Hippocampal formation (tissue), 2 donors: ENCODE measurements at places on chromosomes 6 and 20.

- peak; percentile 10 for DNase-seq
Observed at GRCh38 chr20:35616465-35617396, 1.1 kb downstream of the SPAG4 start.

- no peak for DNase-seq
Observed at GRCh38 chr20:50598074-50598473, 87.9 kb downstream of the PTPN1 start.

GRCh38 chr6:1390946-1391799, 1.8 kb downstream of the FOXF2 start:
- no peak for DNase-seq

DNA sequence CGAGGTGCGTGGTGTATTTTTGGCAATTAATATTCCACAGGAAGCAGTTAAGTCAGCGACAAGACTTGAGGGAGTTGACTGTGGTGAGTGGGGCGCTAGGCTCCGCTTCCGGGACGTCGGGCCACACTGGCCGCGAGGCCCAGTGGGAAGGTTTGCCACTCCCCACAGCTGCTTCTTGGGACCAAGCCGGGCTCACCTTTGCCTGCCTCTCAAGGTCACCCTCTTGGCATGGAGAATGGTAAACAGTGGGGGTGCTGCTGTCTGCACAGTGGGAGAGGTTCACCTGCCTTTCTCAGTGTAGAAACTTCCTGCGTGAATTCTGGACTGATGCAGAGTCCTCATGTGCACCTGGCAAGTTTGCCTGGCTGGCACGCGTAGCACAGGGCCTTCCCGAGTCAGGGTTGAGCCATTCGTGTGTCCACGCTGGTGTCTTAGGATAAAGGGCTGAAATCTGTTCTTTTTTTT, 6.4 kb downstream of the OSBPL2 start:
- no peak for DNase-seq

- DNase-seq: no peak
Observed at GRCh38 chr6:126831461-126831860, 287.0 kb upstream of the RSPO3 start.

DNA sequence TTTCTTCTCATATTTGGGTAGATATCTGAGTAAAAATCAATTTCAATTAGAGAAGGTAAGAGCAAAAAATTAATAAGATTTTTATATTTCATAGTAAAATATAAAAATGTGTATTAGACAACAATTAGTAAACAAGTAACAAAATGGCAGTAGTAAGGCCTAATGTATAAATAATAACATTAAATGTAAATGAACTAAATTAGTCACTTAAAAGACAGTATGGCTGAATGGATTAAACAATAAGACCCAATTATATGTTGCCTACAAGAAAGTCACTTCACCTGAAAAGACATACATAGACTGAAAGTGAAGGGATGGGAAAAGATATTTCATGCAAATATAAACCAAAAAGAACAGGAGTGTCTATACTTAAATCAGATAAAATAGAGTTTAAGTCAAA, 147.6 kb downstream of the TRMT11 start:
- no peak for DNase-seq

GRCh38 chr20:51305316-51306052, 237.0 kb downstream of the NFATC2 start:
- no peak for DNase-seq

- DNase-seq: no peak
Observed at GRCh38 chr6:114087496-114087895, 116.5 kb upstream of the HDAC2 start.

GRCh38 chr6:12535586-12536314, 180.8 kb upstream of the PHACTR1 start:
- DNase-seq: no peak

- DNase-seq: no peak
Observed at GRCh38 chr6:170378502-170378901, 71.9 kb downstream of the FAM120B start.

GRCh38 chr6:40999569-40999968, 39.5 kb downstream of the UNC5CL start:
- no peak for DNase-seq

- DNase-seq: no peak
Observed at GRCh38 chr6:20148433-20148832, 63.8 kb downstream of the MBOAT1 start.

- no peak for DNase-seq
Observed at GRCh38 chr6:63673692-63674091, 38.1 kb downstream of the PHF3 start.

DNA sequence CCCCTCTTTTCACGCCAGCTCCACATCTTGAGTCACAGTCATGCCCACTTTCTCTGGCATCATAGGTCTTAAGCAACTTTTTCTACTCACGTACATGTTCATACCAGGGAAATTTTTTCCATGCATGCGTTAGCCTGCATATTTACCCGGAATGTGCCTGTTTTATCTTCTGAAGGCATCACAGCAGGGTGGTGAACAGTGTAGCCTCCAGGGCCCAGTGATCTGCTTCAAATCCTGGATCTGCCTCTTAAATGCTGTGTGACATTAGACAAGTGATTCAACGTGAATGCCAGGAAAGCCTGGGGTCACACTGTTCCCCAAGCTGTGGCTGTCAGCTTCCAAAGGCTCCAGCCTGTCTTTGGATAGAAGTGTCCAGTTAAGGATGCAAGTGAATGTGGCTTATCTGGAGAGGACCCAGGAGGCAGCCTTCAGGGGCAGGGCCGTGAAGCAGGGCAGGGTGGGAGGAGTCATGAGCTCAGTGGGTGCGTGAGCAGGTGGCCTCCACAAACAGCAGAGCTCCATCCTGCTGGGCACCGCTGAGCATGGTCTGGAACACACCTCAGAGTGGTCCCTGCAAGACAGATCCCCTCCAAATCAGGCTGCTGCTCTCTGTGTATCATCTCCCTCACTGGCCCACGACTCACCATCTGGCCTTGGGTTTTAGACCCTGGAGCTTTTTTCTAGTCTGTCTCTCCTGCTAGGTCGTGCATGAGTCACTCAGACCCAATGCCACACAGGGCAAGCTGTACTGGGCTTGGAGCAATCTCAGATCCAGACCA, 30.4 kb upstream of the CD93 start:
- no peak for DNase-seq

DNA sequence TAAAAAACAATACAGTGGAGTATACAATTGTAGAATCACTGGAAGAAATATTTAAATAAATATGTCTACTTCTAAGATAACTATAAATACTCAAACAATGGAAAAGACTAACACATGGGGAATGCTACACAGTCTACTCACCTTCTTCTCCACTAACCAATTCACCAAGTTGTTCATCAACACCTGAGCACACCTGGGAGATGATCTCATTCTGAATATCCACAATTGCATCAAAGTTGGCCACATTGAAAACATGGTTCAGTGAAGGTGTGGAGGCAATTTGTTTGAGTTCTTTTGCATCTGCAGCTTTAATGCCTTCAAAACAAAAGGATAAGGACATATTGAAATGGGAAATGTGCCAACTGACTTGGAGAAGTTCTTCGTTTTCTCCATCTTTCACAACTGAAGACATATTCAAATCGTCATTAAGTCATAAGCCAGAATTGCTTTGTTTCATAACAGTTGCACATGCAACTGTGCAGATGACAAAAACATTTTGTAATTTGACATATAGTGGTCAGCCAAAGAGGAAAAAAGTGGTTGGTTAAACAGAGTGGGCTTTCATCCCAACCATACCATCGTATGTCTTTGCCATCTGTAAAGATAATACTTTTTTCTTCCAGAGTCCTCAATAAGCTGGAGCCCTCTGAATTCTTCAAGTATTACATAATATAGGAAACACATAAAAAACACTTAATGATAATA, 17.5 kb downstream of the COL12A1 start:
- DNase-seq: no peak

- no peak for DNase-seq
Observed at GRCh38 chr6:157956171-157956730, 25.4 kb upstream of the SYNJ2 start.

DNA sequence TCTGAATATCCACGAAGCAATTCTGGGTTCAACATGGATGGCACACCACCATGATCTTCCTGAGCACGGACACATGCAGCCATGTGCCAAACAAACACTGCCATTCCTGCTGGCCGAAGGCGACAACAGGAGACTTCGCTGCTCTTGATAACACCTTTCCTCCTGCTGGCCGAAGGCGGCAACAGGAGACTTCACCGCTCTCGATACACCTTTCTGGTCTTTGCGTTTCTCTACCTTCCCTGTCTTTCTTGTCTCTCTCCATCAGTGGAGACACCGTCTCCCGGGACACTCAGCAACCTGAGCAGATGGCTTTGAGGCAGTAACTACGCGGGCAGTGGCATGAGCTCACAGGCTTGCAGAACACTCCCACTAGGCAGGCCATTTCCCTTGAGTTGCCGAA, 54.9 kb upstream of the MPC1 start:
- DNase-seq: no peak

DNA sequence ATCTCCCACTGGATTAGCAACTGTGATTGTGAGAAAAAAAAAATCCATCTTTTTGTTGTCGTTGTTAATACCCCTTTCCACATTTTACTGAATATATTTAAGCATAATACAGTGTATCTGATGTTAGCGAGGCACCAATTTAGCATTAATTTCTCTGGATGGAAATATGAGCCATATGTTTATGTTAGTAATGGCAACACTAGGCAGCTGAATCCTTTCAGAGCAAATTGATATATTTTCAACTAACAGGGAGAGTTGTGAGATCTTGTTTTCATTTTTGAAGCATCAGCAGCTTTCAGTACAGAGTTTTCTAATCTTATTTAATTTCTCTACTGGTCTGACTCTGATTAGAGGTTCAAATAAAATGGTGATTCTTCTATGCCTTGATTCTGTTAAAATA, 84.8 kb upstream of the HDAC2 start:
- DNase-seq: no peak

DNA sequence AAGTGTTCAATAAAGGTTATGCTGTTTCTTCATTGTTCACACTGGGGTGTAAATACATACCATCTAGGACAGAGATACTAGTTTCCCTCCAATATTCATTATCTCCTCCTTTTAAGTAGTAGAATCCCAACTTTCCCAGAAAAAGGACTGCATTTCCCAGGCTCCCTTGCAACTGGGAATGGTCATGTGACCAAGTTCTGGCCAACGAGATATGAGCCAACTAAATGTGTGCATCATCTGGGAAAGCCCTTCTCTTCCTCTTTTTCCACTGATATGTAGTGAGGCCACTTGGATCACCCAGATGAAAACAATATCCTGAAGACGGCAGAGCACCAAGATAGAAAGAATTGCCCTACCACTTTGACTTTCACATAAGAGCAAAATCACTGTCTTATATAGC, 97.9 kb upstream of the PTPRT start:
- no peak for DNase-seq

- DNase-seq: no peak
Observed at GRCh38 chr6:126015863-126016262, 29.5 kb downstream of the TRMT11 start.

DNA sequence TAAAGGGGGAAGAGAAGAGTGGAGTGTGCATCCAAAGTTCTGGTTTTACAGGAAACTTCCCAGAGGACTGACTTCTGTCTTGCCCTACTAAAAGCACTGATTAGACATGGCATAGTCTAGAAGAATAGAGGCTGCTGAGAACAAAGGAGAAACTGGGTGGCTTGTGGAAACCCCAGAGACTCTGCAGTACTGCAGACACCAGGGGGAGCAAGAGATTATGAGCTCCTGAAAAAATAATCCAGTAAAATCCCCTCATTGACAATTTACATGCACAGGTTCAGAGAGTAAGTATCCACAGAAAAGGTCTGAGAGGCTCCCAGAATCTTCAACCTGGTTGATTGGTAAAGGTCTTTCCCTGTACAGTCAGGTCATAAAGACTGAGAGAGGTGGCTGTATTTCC, 48.7 kb upstream of the CLVS2 start:
- DNase-seq: no peak

GRCh38 chr6:107612762-107613415, 123.0 kb downstream of the SOBP start:
- DNase-seq: no peak

GRCh38 chr6:4908062-4908461, 95.8 kb downstream of the RPP40 start:
- no peak for DNase-seq

- no peak for DNase-seq
Observed at GRCh38 chr6:15312500-15312899, 66.6 kb downstream of the JARID2 start.

DNA sequence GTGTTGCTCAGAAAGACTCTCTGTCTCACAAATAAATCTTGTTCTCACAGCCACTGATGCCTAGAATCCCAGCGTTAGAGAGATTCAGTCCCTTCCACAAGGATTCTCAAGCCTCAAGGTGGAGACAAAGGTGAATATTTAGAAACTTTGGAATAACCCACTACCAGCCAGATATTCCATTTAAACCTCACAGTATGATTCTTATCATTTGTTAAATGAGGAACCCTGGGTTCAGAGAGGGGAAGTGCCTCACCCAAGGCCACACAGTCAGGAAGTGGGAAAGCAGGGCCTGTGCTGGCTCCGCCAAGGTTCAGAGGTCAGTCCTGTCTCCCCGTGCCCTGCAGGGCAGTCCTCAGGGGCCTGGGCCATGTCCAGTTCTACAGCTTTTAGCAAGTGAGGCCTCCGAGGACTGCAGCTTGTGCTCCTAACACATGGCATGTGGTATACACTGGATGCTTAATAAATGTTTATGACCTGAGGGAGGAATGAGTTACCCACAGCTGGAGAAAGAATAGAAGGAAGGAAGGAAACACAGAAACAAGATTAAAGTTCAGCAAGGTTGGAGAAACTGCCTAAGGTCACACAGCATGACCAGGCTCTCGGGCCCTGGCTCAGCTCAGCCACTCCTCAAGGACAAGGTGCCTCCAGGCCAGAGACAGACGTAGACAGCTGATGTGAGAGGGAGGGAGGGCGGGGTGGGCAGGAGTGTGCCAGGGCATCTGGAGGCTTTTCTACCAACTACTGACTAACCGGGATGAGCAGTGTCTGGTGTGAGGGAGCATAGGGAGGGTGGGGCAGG, 3.9 kb upstream of the TGM2 start:
- no peak for DNase-seq

- no peak for DNase-seq
Observed at GRCh38 chr20:48192109-48192508, 406.8 kb upstream of the SULF2 start.

GRCh38 chr20:59207742-59208357, 44.2 kb downstream of the ZNF831 start:
- peak; percentile 41 for DNase-seq

- no peak for DNase-seq
Observed at GRCh38 chr6:152004036-152004566, 196.6 kb downstream of the ESR1 start.

DNA sequence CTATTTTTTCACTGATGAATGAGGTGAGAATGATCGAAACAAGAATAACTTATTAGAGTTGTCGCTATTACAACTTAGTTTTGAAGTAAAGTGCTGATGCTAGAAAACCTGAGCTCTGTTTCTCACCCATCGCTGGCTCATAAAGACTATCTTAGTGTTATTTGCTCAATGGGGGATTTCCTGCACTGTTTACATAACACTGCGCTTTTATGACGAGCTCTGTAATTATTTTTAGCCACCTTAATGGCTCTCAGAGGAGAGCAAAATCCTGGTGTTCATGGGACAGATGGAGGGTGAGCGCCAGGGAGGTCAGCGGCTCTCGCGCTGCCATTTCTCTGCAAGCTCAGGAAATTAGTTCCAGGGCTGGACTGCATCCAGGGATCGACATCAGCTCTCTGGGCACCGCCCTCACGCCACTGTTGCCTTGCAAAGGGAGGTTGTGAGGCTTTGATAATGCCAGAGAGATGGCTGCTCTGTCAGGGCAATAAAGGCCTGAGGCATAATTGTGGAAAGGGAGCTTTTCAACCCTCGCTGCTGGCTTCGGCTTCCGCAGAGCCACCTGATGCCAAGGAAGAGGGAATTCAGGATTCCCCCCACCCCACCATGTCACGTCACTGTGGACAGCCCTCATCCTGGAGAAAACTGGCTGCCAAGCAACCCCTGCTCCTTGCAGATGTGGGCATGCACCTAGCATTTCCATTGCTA, 72.0 kb downstream of the DACT2 start:
- DNase-seq: no peak

- no peak for DNase-seq
Observed at GRCh38 chr6:154234019-154234772, 122.4 kb downstream of the IPCEF1 start.
